ENCODE measurements at places on chromosomes 1 and 21.

GRCh38 chr1:183239793-183240525 is 53.9 kb downstream of the LAMC2 start:
- no peak for DNase-seq
- no peak overlapping the region for H3K4me3 ChIP-seq
- H3K27ac ChIP-seq = no peak overlapping the region
- H3K27me3 ChIP-seq = no peaks in the 10 kb centered on the region
- peaks cover 6% of the 10 kb centered on the region for H3K4me1 ChIP-seq
- peaks cover 7% of the 10 kb centered on the region for H3K36me3 ChIP-seq

DNA sequence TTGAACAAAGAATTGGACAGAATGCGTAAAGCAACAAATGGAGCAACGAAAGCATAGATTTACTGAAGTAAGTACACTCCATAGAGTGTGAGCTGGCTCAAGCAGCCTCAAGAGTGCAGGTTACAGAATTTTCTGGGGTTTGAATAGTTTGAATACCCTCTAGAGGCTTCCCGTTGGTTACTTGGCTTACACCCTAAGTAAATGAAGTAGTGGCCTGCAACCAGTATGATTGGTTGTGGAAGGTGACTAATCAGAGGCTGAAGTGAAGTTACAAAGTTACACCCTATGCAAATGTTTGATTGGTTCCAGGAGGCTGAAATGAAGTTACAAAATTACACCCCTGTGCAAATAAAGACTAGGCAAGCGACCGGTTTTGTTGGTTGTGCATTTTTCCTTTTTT is 10.9 kb downstream of the TCEANC2 start:
- no peak overlapping the region for H3K27ac ChIP-seq
- DNase-seq = no peak
- H3K4me3 ChIP-seq = no peak overlapping the region
- H3K36me3 ChIP-seq = no peaks in the 10 kb centered on the region
- H3K4me1 ChIP-seq = no peaks in the 10 kb centered on the region

DNA sequence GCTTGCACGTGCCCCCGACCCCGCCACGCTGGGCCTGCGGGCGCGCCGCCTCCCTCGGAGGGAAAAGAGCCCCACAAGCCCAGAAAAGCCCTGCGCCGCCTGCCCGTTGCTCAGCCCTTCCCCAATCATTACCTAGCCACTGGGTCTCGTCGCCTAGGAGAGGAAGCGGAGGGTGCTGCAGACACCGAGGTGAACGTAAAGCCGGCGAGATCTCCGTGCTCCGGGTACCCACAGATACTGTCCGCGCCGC is at the start of gene ENO1:
ENO1 (minus strand) TSS at position 239 of the 250 bp plus-strand sequence. CDS start 3,778 bp downstream, outside the sequence.
- no peak for DNase-seq
- peaks cover 15% of the 10 kb centered on the region for H3K36me3 ChIP-seq
- H3K27ac ChIP-seq = peak within 1 kb of the TSS; percentile 87
- peaks cover 20% of the 10 kb centered on the region for H3K4me1 ChIP-seq

DNA sequence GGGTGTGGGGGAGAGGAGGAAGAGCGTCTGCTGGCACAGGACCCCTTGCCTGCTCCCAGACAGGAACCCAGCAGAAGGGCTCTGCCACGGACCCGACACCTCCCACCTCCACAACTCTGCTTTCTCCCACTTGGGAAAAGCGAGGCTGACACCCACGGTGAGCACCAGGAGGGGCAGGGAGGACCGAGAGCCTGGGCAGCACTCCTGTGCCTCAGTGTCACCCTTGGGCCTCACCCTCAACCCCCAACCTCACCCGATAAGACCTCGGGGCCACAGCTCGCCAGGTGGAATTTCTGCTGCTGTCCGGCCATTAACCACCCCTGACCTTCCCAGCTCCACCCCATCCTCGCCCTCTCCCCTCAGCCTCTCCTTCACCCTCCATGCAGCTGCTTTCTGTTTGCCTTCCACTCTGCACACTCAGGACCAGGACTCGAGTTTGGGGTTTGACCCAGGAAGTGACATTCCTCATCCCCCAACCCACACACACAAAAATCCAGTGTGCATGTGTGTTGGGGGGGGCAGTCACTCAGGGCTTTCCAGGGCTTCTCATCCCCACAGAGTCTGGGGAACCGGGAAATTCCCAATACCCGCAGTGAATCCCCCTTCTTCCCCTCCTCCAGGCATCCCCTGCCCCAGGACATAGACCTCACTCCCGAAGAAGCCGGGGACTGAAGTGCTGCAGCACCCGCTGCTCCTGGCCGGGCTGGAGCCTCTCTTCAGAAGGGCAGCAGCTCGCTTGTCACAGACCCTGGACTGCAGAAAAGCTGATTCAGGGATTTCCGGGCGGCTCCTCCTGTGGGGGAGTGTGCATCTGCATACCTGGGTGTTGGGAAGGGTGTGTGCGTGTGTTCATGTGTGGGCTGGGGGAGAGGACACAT is 65.8 kb downstream of the SYT2 start:
- no peak overlapping the region for H3K27ac ChIP-seq
- no peak overlapping the region for H3K4me3 ChIP-seq
- no peak for DNase-seq
- peaks cover 34% of the 10 kb centered on the region for H3K27me3 ChIP-seq

- no peak overlapping the region for H3K4me3 ChIP-seq
- no peak overlapping the region for H3K27ac ChIP-seq
- H3K36me3 ChIP-seq = no peaks in the 10 kb centered on the region
- DNase-seq = no peak
- no peaks in the 10 kb centered on the region for H3K27me3 ChIP-seq
These were observed 12.1 kb upstream of the TSPEAR start for GRCh38 chr21:44723177-44724131.

- peaks cover 4% of the 10 kb centered on the region for H3K4me1 ChIP-seq
- no peaks in the 10 kb centered on the region for H3K36me3 ChIP-seq
- H3K4me3 ChIP-seq = no peak overlapping the region
- no peaks in the 10 kb centered on the region for H3K27me3 ChIP-seq
- H3K27ac ChIP-seq = peak overlapping the region; percentile 82
These were observed 84.7 kb downstream of the NDUFS5 start for GRCh38 chr1:39110882-39111281.

- H3K27ac ChIP-seq = peak overlapping the region; percentile 59
- no peak for DNase-seq
- no peaks in the 10 kb centered on the region for H3K27me3 ChIP-seq
- H3K4me1 ChIP-seq = peaks cover 2% of the 10 kb centered on the region
These were observed 192.9 kb downstream of the RHOU start for GRCh38 chr1:228927946-228928898.

GRCh38 chr1:114729782-114730181 is 13.2 kb upstream of the NRAS start:
- H3K36me3 ChIP-seq = peaks cover 18% of the 10 kb centered on the region
- no peak for DNase-seq
- no peaks in the 10 kb centered on the region for H3K27me3 ChIP-seq
- no peak overlapping the region for H3K27ac ChIP-seq

DNA sequence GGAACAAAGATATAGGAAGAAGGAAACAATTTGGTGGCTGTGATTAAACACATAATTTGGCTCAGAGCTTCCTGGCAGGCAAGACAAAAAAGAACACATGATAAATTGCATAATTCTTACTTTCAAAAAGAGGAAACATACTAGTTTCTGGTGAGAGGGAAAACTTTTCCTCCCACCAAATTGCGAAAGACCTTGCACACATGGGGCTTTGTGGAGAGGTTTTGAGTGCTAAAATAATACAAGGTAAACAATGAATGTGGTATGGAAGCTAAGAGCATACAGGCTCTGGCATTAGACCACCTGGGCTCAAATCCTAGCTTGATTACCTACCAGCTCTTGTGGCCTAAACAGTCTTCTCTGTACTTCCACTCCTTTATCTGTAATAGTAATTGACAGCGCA is 140.2 kb upstream of the HOOK1 start:
- H3K4me1 ChIP-seq = peaks cover 18% of the 10 kb centered on the region
- H3K27ac ChIP-seq = no peak overlapping the region
- no peaks in the 10 kb centered on the region for H3K27me3 ChIP-seq
- DNase-seq = no peak

Measured in trophoblast cell (in vitro differentiated cells and primary cell).